ENCODE measurements at places on chromosomes 7 and 10. TPM values are rescaled to one million over a fixed set of nuclear protein-coding genes. Genes with fewer than 3 reads are reported as not detected.

The TEX47 gene
- not detected for total RNA-seq

The FAM237B gene
- not detected for total RNA-seq

The ADAM22 gene
- total RNA-seq = 73.5 TPM

The KIN gene
- 8.1 TPM for total RNA-seq

The CRHR2 gene
- total RNA-seq = 0.98 TPM

The NRCAM gene
- 175 TPM for total RNA-seq

The NPY4R2 gene
- total RNA-seq = under 0.01 TPM

The HOXA1 gene
- not detected for total RNA-seq

The PRSS2 gene
- total RNA-seq = not detected

The ARHGAP12 gene
- total RNA-seq = 52.1 TPM

The C10orf105 gene
- total RNA-seq = 0.25 TPM

The HOXA10 gene
- not detected for total RNA-seq

The ADAM8 gene
- total RNA-seq = 0.98 TPM

The LIPK gene
- not detected for total RNA-seq

The MET gene
- total RNA-seq = 1.7 TPM

The VOPP1 gene
- total RNA-seq = 78.9 TPM

The CCDC3 gene
- 17.2 TPM for total RNA-seq

The MBL2 gene
- not detected for total RNA-seq

The TPST1 gene
- 53.6 TPM for total RNA-seq

The TMEM26 gene
- total RNA-seq = 0.25 TPM

The WNT16 gene
- total RNA-seq = 0.74 TPM

The PLA2G12B gene
- not detected for total RNA-seq

Data from temporal lobe (tissue), 4 donors.